Liver (tissue), 10 donors: ENCODE measurements at places on chromosomes 11 and 22. TPM values are rescaled to one million over a fixed set of nuclear protein-coding genes. Genes with fewer than 3 reads are reported as not detected.

The PKP3 gene
- 0.25 TPM for total RNA-seq

The ESAM gene
- 4.0 TPM for total RNA-seq

The BLID gene
- 0.84 TPM for total RNA-seq

The C11orf97 gene
- total RNA-seq, result not detected

The CPT1A gene
- 48.0 TPM for total RNA-seq

The MS4A3 gene
- 43.9 TPM for total RNA-seq

The SNX32 gene
- 0.09 TPM for total RNA-seq

The POU2AF2 gene
- not detected for total RNA-seq

The CHRM1 gene
- total RNA-seq, result not detected

The ANO9 gene
- 0.75 TPM for total RNA-seq

The CLMP gene
- total RNA-seq, result 1.3 TPM

The SCN3B gene
- 0.17 TPM for total RNA-seq

DNA sequence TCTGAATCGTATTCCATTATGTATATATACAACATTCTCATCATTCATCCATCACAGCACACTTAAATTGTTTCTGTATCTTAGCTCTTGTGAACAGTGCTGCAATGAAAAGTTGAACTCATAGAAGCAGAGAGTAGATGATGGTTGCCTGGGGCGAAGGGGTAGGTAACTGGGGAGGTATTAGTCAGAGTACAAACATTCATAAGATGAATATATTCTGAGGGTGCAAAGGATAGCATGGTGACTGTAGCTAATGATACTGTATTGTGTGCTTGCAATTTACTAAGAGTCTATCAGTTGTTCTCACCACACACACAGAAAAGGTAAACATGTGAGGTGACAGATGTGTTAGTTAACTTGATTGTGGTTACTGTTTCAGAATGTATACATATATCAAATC, 12.6 kb upstream of the RFPL2 start:
- no peaks in the 10 kb centered on the region for H3K27me3 ChIP-seq
- no peak for DNase-seq
- no peaks in the 10 kb centered on the region for H3K4me1 ChIP-seq
- no peak overlapping the region for H3K27ac ChIP-seq

DNA sequence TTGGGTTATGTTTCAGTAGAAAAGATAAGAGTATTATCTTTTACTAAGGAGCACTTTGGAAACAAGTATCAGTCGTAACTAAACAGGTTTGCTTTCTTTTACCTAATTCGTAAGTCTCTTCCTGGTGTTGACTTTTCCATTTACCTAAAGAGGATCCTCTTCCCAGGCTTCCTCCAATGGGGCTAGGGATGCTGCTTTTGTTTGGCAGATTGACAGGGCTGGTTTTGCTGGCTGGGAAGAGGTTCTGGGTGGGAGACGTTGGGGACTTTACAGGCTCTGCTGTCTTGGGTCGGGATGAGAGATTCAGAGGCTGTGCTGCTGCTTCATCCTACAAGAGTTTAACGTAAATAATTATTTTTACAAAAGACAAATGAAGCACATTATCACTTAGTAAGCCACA, 306.7 kb downstream of the SOX6 start:
- no peak overlapping the region for H3K27ac ChIP-seq
- no peaks in the 10 kb centered on the region for H3K27me3 ChIP-seq
- H3K4me3 ChIP-seq, result no peak overlapping the region
- no peaks in the 10 kb centered on the region for H3K4me1 ChIP-seq
- no peak for DNase-seq
- peaks cover 10% of the 10 kb centered on the region for H3K36me3 ChIP-seq

DNA sequence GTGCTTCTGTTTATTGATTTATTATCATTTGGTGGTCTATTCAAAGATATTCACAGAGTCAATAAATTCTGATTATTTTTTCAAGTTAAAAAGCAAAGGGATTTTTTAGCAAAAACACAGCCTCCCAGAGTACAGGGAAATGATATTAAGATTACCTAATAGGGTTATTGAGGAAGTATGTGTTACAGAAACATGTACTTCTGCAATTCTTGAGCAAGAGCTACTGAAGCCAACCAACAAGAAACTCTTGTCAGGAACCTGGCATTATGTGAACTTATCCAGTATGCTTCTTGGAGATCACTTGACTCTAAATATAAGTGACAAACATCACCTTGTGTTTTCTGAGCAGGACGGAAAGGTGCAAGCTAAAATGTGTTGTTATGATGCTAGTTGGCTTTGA, 42.0 kb upstream of the CARD18 start:
- no peak overlapping the region for H3K4me3 ChIP-seq
- DNase-seq, result no peak
- H3K4me1 ChIP-seq, result no peaks in the 10 kb centered on the region
- no peaks in the 10 kb centered on the region for H3K27me3 ChIP-seq

GRCh38 chr11:36452961-36453360, 57.1 kb downstream of the TRAF6 start:
- H3K36me3 ChIP-seq, result no peaks in the 10 kb centered on the region
- H3K4me1 ChIP-seq, result no peaks in the 10 kb centered on the region
- H3K27me3 ChIP-seq, result no peaks in the 10 kb centered on the region

DNA sequence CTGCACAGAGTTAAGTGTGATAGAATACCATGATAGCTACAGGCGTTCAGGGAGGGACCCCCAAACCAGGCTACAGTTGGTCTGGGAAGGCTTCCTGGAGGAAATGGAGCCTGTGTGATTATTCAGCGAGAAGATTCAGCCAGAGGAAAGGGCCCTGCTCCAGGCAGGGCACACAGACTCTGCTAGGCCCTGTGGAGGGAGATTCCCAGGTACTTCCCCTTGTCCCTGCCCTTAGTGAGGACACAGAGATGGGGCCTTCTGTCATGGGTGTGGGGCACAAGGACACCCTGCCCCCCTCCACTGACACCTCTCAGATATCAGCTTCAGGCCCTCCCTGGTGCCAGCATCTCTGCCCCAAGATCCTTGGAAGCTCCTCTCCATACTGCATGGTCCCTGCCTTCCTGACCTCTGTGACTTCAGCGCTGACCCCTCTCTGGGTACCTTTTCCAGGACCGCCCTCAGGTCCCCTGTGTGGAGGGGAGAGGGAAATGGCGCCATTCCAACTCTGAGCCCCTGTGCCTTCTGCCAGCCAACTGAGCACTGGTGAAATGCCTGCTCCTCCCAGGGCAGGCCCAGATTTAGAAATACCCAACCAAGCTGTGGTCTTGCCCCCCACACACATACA, 12.6 kb upstream of the POU2F3 start:
- no peak overlapping the region for H3K27ac ChIP-seq
- no peak overlapping the region for H3K4me3 ChIP-seq
- peaks cover 33% of the 10 kb centered on the region for H3K36me3 ChIP-seq
- H3K4me1 ChIP-seq, result peaks cover 12% of the 10 kb centered on the region
- H3K27me3 ChIP-seq, result no peaks in the 10 kb centered on the region
- no peak for DNase-seq

GRCh38 chr11:105790840-105791239, 181.0 kb downstream of the GRIA4 start:
- no peak overlapping the region for H3K4me3 ChIP-seq
- no peak for DNase-seq
- H3K36me3 ChIP-seq, result no peaks in the 10 kb centered on the region
- no peaks in the 10 kb centered on the region for H3K27me3 ChIP-seq
- H3K4me1 ChIP-seq, result no peaks in the 10 kb centered on the region

GRCh38 chr11:74703211-74703610, 28.0 kb downstream of the CHRDL2 start:
- peaks cover 2% of the 10 kb centered on the region for H3K4me1 ChIP-seq
- H3K27me3 ChIP-seq, result no peaks in the 10 kb centered on the region
- no peak for DNase-seq
- no peak overlapping the region for H3K4me3 ChIP-seq

DNA sequence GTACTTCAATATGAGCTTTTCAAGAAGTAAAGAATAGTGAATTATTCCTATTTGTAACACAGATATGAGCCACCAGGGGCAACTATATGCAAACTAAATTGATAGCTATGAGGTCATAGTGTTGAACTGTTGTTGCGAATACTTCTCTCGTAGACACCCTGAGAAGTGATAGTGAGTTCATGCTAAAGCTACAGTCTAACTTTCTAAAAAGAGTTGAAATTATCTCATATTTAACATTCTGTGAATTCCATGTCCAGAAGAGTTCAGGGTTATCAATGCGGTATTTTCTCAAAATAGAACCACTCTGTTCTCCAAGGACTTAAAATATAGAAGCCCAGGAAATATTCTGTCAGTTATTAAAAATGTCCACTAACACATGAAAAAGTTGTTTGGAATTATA, 185.4 kb downstream of the AASDHPPT start:
- H3K27ac ChIP-seq, result no peak overlapping the region
- H3K4me1 ChIP-seq, result no peaks in the 10 kb centered on the region
- no peaks in the 10 kb centered on the region for H3K27me3 ChIP-seq
- no peak overlapping the region for H3K4me3 ChIP-seq
- H3K36me3 ChIP-seq, result no peaks in the 10 kb centered on the region

DNA sequence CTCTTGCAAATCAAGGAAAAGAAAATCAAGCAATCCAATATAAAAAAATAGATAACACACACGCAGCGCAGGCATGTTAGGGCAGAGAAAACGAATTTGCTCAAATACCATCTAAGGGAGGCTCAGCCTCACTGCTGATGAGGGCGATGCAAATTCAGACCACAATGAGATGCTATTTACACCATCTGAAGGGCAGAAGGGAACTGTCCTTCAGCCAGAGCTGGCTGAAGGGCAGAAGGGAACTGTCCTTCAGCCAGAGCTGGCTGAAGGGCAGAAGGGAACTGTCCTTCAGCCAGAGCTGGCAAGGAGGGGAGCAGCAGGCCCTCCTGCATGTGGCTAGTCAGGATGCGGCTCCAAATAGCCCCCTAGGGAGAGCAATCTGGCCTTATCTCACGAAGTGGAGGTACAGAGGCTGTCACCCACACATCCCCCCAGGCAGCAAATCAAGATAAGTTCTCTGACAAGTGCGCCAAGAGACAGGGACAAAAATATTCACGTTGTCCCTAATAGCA, 7.6 kb upstream of the SLC39A13 start:
- no peak for DNase-seq
- H3K27me3 ChIP-seq, result no peaks in the 10 kb centered on the region
- peak overlapping the region; percentile 51 for H3K4me3 ChIP-seq
- H3K27ac ChIP-seq, result peak overlapping the region; percentile 51

DNA sequence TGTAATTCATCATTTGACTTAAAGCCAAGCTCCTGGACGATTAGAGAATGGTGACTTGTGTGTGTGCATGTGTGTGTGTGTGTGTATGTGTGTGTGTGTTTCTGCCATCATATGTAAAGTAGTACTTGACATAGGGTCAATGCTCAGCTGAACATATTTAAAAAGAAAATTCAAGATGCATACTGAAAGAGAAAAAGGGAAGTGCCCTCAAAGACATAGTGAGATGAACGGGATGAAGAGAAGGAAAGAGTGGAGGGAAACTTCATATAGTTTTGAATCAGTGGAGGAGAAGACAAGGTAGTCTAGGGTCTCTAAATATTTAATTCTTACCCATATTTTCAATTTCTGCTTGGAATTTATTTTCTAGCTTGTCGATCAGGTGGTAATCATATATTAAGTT, 4.0 kb downstream of the TCN1 start:
- no peak overlapping the region for H3K27ac ChIP-seq

GRCh38 chr11:20042811-20043341, 117.4 kb downstream of the DBX1 start:
- H3K36me3 ChIP-seq, result peaks cover 18% of the 10 kb centered on the region
- H3K4me3 ChIP-seq, result no peak overlapping the region
- H3K27ac ChIP-seq, result no peak overlapping the region
- no peak for DNase-seq
- no peaks in the 10 kb centered on the region for H3K27me3 ChIP-seq

GRCh38 chr22:36052505-36052941, 23.9 kb upstream of the RBFOX2 start:
- H3K4me1 ChIP-seq, result no peaks in the 10 kb centered on the region
- H3K27me3 ChIP-seq, result no peaks in the 10 kb centered on the region
- DNase-seq, result no peak
- H3K4me3 ChIP-seq, result no peak overlapping the region
